ENCODE measurements at places on chromosomes 12 and 14.
A peak's percentile ranks its signal among the peaks of the same experiment; 100 is the strongest.

- DNase-seq: no peak
These were observed 3.3 kb downstream of the ACVR1B start for GRCh38 chr12:51954561-51955361.

DNA sequence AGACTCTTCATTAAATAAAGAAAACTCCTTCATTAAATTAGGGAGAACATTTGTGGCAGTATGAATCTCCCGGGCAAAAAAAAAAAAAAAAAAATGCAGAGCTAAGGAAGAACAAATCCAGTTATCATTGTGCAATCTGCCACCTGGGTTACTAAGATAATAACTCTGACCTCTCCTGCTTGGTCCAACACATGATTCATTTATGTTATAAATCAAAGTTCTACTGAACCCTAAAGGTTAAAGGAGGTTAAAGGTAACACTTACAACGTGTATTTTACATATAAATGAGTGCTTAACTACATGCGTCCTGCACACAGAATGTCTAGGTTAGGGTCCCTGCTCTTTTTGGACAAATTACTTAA is 4.2 kb downstream of the TGFB3 start:
- no peak for DNase-seq

GRCh38 chr12:117053050-117053400 is 46.2 kb downstream of the TESC start:
- no peak for DNase-seq

DNA sequence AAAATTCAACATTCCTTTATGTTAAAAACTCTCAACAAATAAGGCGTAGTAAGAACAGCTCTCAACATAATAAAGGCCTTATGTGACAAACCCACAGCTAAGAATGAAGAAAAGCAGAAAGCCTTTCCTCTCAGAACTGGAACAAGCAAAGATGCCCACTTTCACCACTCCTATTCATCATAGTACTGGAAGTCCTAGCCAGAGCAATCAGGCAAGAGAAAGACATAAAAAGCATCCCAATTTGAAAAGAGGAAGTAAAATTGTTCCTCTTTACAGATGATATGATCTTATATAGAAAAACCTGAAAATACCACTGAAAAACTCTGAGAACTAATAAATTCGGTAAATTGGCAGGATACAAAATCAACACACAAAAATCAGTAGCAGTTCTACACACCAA is 52.1 kb downstream of the STON2 start:
- no peak for DNase-seq

DNA sequence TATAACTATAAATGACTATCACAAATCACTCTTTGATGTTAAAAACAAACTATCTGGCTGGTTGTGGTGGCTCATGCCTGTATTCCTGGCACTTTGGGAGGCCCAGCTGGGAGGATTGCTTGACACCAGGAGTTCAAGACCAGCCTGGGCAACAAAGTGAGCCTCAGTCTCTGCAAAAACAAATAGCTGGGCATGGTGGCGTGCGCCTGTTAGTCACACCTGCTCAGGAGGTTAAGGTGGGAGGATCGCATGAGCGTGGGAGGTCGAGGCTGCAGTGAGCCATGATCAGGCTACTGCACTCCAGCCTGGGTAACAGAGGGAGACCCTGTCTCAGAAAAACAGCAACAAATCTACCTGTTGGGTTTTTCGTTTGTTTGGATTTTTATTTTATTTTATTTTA is 5.4 kb downstream of the TXNRD1 start:
- DNase-seq: no peak

GRCh38 chr14:64915797-64916196 is 1.5 kb downstream of the CHURC1 start:
- DNase-seq: no peak

DNA sequence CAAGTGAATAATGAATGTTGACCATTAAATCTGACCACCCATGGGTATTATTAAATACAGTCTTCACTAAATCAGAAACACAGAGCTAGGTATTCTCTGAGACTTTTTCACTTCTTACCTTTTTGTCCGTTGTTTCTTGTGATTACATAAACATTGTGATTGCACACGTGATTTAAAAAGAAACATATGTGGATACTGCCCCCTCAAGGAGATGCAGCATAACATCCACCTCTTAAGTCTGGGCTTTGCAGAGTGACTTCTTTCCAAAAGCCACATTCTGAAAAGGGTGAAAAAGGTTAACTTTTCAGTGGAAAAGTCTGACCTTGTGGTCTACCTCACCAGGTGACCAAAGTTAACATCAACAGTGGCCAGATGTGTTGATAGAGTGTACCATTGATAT is 185.5 kb upstream of the FAR2 start:
- DNase-seq: no peak

DNA sequence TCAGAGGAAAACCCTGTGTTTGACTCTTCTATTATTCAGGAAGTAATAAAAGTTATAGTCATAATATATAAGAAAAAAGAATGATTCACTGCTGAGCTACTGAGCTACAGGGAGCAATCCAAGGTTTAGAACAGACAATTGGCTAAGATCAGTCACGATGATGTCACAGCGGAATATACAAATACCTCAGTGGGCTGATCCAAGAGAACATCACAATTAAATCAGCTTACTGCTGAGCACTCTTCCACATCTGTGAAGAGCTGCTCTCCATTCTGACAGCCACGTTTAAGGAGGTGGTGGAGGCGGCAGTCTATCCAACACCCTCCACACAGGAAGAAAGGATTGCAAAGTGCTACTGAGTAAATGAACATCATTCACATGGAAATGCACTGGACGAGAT is 271.0 kb downstream of the APAF1 start:
- no peak for DNase-seq

GRCh38 chr12:14238221-14238792 is 127.2 kb upstream of the ATF7IP start:
- DNase-seq: no peak

DNA sequence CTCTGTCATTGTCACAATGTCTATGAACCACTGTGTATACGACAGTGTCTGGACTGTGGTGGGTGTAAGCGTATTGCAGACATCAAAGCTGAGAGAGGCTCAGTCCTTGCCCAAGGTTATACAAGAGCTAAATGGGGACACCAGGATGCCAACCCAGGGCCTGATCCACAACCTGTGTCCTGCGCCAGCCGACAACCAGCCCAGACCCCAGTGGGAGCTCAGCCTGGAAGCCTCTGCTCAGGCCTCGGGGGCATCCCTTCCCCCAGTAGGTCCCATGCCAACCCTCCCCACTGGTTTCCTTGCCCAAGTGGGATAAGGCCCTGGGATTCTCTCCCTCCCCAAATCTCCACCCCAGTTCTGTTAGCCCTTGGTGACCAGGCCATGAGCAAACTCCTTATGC is 54.3 kb downstream of the LTBP2 start:
- no peak for DNase-seq

DNA sequence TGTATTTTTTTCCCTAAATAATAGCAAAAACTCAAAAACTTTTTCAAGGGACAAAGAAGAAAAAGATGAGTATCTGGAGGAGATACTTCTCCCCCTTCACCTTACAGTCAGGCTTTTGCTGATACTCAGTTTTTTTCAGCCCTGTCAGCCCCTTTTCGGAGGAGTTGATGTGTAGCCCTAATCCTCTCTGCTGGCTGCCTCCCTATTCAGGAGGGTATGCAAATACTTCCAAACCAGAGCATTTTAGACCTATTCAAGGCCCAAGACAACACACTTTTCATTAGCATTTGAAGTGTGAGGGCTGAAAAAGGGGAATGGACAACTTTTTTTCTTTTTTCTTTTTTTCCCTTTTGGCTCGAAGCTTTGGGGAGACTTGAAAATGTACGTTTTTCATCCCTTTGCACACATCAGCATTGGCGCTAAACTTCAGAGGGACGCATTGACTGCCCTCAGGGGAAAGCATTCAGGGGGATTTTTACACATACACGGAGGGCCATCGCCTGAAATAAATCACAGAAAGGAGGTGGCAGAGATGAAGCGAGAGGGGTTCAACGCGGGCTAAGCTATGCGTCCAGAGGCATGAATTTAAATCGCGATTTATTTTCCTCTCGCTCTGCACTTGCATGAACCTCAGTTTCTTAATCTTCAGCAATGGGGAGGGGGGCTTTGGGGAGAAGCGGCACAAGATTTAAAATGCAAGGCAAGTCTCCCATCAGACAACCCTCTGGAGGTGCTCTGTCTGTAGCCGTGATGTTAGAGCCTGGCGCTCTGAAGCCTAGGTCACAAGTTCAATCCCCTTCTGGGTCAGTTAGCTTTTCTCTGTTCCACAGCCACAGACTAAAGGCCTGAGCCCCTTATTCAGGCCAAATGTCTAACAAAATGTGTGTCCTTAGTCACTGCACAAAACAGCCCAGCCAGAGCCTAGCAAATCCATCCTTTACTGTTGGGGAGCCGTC is 86.3 kb downstream of the ASCL1 start:
- no peak for DNase-seq

- no peak for DNase-seq
These were observed 105.4 kb downstream of the FBXL14 start for GRCh38 chr12:1488908-1489381.

DNA sequence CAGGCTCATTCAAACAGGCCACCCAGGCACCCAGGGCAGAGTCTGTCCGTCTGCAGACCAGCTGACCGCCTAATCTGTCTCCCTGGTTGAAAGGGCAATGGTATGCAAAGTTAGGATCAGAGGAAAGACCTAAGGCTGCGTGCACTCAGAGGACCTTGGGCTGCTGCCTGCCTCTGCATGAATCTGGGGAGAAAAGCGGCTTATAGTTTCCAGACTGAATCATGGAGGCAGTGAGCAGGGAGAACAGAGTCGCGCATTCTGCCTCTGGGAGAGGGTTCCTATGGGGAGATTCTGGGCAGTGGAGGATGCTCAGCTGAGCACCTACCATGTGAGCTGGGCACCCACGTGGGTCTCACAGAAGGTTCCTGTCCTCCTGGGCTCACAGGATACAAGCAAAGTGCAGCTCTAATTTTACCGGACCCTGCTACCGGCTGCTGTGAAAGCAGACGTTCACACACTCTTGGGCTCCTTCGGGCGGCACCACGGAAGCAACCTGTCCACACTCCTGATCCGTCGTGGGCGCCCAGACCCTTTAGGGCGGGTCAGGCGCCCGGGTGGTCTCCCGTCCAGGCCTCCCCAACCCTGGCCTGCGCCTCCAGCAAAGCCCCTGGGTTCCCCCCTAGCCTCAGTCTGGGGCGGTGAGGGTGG is 772 bp downstream of the SCARB1 start:
- DNase-seq: peak; percentile 45

DNA sequence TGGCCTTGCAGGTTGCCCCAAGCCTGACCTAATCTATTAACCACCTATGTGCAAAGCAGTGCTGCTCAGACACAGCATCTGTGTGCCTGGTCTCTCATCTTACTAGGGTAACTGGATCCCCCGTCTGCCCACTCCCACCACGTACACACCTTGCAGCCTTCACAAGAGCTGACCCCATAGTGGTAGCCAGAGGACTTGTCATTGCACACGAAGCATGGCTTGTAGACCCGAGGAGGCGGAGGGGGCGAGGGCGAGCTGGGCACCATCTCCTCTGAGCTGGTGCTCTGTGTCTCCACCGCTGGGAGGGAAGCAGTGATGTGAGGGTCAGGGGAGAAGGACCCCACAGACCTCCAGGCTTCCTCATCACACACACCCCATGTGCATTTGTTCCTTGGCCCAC is 8.4 kb upstream of the ITGB7 start:
- DNase-seq: no peak

- DNase-seq: no peak
These were observed 75.4 kb downstream of the KIF21A start for GRCh38 chr12:39367494-39367893.

GRCh38 chr12:7116916-7117315 is 7.9 kb upstream of the C1RL start:
- DNase-seq: no peak

Data from amygdala (tissue), 56 donors.